CD4-positive, alpha-beta T cell treated with Interleukin-12 subunit alpha and Interleukin-12 subunit beta, for 1 hour (primary cell): ENCODE measurements at places on chromosomes 16 and 17.

DNA sequence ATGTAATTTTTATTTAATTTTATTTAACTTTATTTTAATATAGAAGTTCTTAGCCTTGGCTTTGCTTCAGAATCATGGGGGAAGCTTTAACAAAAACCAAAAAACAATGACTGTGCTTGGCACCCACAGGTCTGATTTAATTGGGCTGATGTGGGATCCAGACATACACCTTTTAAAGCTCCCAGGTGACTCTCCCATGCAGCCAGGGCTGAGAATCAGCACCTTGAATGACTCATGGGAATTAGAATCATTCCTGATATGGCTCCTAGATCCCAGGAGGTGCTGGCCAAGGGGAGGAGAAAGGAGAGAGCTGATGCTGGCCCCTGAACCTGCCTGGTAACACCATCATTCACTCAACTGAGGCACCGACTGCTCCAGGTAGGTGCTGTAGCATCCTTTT, 240.7 kb downstream of the PARN start:
- DNase-seq = no peak

GRCh38 chr16:66245072-66245471, 121.4 kb upstream of the CDH5 start:
- DNase-seq = no peak

DNA sequence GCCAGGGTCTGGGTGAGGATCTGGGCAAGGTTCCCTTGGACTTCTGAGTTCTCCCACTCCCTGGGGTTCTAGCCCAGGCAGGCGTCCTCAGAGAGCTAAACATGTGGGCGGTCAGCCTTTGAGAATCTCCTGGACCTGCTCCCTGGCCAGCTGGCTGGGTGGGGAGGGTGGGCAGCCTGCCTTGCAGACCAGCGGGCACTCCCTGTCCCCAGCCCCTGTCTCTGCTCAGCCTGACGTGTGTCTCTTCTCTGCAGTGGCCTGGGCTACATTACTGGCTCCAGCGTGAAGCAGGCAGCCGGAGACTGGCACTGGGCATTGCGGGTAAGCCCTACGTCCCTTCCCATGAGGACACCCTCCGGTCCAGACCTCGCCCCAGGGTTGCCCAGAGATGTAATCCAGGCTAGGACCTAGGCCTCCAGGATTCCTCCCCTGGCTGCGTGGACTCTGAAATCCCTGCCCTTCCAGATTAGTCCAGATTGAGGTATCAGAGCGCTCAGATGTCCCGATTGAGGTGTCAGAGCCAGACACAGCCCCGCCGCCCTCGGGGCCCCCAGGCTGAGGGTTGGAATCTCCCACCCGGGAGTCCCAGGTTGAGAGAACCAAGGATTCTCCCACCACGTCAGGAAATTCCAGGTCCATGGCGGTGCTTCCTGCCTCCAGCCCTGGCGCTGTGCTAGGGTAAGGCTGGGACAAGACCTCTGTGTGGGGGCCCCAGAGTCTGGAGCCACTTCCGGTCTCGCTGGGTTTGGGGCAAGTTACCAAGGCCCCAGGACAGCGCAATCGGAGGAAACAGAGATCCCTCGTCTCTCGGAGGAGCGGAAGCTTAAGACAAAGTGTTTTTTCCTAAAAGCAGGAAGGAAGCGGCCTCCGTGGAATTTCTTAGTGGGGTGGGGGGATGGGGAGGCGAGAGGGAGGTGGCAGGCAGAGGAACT, 24.1 kb downstream of the MYBBP1A start:
- DNase-seq = no peak

DNA sequence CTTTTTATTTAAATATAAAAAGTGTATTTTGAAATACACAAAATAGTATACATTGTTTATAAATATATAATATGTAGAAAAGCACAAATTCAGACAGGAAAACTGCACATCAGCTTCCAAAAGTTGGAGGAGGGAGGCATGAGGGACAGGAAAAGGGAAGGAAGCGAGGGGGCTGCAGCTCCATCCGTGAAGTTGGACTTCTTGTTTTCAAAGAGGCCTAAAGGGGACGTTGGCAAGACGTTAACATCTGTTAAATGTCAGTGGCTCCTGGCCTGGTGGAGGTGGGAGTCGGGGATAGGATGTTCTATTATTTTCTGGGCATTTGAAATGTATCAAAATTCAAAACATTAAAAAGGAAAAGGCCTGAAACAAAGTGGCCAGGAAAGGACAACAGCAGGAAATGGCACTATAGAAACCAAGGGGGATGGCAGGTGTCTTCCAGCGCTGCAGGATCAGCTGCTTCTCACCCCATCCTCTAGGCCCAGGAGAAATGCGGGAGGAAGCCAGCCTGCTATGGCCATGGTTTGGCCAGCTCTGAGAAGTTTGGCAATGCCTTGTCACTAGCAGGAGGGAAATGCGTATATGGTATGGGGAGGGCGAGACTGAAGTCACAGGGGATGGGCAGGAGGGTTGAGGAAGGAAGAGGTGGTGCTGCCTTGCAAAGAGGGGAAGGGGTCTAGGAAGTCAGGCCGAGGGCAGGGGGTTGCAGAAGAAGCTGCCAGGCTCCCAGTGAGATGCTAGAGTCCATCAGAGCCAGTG, 6.4 kb downstream of the CMTM2 start:
- no peak for DNase-seq

GRCh38 chr16:5598793-5599192, 501.2 kb upstream of the EEF2KMT start:
- no peak for DNase-seq

DNA sequence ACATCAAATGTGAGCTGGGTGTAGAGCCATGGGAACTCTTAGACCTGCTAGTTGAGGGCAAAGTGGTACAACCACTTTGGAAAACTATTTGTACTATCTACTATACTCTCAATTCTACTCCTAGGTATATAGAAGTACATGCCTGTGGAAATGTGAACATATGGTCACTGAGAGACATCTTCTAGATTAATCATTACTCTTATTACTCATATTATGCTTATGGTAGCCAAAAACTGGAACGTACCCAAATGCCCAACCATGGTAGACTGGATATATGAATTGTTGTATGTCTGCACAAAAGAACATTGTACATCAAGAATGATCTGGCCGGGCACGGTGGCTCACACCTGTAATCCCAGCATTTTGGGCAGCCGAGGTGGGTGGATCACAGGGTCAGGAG, 2.7 kb downstream of the WDR45B start:
- DNase-seq = no peak

GRCh38 chr16:89122322-89122851, 28.7 kb downstream of the ACSF3 start:
- peak; percentile 72 for DNase-seq

GRCh38 chr17:39591958-39592954, 15.5 kb downstream of the NEUROD2 start:
- peak; percentile 27 for DNase-seq

DNA sequence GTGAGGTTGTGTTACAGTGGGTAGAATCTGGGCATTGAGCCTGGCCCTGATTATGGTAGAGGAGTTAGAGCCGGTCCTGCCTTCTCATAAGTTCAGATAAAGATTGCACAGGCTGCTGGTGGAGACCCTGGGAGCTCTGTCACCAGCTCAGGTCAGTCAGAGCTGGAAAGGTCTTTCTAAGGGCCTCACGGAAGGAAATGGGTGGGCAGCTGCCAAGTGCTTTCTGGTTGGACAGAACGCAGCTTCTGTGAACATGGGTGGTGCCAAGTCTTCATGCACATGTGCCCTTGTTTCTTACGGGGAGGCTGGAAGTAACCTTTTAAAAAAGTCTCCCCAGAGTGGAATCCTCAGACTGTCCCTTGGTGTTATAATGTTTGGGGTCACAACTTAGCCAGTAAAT, 14.9 kb downstream of the ALKBH5 start:
- DNase-seq = no peak

- DNase-seq = no peak
Measured at GRCh38 chr16:74034862-74035261, 261.8 kb upstream of the PSMD7 start.

DNA sequence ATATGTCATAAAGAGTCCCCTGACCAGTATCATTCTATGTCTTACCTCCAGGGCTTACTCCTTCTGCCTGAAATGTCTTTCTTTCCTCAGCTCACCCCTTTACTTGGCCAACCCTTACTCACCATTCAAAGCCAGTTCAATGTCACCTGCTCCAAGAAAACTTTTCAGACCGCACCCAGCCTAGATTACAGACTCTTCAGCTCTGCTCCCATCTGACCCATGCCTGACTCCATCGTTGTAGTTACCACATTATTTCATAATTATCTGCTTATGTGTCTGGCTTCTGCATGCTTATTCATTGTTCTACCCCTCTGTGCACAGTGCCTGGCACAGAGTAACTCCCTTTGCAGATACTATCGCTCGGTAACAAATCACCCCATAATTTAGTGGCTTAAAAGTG, 62.5 kb upstream of the TOB1 start:
- no peak for DNase-seq

DNA sequence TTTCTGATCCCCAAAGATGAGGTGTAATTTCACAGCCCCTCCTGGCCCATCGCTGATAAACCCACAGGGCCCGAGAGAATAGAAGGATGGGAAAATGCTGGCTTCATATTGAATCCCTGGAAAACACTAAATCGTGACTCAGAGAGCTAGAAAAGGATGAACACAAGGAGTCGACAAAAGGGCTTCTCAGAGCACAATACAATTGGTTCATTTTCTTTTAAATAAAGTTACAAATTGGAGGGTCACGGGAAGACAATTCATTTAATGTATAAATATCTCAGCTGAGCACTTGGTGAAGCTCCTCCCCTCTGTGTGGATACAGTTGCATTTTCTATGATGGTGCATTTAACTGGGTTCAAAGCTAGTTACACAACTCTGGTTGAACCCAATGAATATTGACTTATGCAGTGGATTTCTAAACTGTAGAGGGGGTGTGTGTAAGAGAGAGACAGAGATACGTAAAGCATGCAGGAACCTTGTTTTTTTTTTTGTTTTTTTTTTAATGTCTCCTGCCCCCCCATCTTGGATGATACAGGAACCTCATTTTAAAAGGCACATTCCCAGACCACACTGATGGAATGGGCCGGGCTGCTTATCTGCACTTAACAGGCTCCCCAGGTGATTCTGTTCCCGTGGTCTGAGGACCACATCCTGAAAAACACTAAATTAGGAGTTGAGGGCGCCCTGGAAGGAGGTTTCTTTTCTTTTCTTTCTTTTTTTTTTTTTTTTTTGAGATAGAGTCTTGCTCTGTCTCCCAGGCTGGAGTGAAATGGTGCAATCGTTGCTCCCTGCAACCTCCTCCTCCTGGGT, 14.1 kb downstream of the TTYH2 start:
- no peak for DNase-seq

GRCh38 chr16:50371936-50372595, 3.3 kb upstream of the BRD7 start:
- no peak for DNase-seq

GRCh38 chr16:84823484-84823883, 3.7 kb downstream of the CRISPLD2 start:
- DNase-seq = no peak

- DNase-seq = no peak
Measured at GRCh38 chr16:74321356-74321755, 24.7 kb downstream of the PSMD7 start.

DNA sequence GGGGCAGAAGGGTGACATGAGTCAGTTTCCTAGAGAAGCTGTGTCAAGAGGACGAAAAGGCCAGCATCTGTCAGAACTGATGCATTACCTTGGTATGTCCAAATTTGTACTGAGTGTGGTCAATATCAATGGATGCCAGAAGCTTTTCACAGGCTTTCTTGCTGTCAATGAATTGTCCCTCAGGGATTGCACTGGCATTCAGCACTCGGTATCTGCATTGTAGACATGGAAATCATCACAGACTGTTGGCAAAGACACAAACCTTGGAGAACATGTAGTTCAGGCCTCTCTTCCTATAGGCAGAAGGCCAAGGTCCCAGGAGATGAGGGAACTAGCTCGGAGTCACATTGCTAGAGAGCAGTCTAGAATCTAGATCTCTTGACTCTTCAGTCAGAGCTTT, 16.6 kb downstream of the MYH3 start:
- DNase-seq = no peak

DNA sequence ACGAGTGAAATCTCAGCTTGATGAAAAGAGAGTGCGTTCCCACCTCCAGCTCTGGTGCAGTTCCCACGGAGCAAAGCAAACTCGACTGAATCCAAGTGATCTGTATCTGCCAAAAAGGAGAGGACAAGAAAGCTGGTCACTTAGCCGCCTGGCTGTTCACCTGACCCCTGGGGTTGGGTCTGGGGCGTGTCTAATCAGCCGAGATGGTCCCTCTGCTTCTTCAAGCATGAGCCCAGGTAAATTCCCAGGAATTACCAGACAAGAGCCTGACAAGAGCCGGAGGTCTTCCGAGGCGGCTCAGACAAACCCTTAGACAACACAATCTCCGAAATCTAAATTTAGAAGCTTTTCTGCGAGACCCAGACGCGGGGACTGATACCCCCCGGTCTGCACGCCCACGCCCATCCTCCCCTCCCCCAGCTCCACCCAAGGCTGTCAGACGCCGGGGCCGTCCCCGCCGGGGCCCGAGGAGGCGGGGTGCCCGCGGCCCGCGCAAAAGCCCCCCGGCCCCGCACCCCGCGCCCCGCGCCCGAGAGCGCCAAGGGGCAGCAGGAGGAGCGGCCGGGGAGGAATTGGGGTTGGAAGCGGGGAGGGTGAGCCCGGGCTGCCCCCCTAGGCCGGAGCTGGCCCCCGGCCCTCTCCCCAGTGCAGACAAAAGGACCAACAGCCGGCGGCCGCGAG, 674 bp downstream of the ZNF821 start:
- DNase-seq = peak; percentile 70

DNA sequence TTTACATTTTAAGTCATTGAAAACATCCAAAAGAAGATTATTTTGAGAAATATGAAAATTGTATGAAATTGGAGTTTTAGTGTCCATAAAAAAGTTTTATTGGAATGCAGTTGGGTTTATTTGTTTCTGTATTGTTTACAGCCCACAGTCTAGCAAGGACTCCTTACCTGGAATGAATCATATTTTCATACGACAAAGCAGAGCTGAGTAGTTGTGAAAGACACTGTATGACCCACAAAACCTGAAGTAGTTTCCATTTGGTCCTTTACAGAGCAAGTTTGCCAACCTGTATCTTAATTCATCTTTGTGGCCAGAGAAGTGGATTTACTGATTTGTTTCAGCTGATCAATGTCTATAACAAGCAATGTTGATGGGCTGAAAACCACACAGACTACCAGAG, 10.3 kb downstream of the CCL18 start:
- DNase-seq = no peak

DNA sequence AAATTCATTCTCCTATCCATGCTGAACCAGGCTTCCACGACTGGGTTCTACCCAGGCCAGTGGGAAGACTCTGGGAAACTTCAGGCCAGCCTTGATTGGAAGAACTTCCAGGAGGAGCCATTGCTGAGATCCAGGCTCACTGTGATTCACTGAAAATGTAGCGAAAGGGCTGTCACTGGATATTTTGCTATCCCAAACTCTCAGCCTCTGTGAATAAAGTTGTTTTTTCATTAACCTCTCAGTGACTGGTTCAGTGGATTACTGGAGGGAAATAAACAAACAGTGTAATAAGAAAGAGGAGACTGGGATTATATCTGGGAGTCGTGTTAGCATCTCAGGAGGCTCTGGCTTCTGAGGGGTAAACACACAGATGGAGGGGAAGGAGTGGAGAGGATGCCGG, 3.1 kb downstream of the FOXL1 start:
- DNase-seq = no peak

- no peak for DNase-seq
Measured at GRCh38 chr17:50882851-50883250, 16.7 kb upstream of the TOB1 start.

- no peak for DNase-seq
Measured at GRCh38 chr16:67459066-67459860, 21.7 kb downstream of the ATP6V0D1 start.

GRCh38 chr17:31155208-31155810, 60.5 kb downstream of the NF1 start:
- DNase-seq = no peak

GRCh38 chr17:9174779-9175574, 153.7 kb downstream of the NTN1 start:
- no peak for DNase-seq
